ENCODE measurements at places on chromosomes 3 and 15.
A peak's percentile ranks its signal among the peaks of the same experiment; 100 is the strongest.

DNA sequence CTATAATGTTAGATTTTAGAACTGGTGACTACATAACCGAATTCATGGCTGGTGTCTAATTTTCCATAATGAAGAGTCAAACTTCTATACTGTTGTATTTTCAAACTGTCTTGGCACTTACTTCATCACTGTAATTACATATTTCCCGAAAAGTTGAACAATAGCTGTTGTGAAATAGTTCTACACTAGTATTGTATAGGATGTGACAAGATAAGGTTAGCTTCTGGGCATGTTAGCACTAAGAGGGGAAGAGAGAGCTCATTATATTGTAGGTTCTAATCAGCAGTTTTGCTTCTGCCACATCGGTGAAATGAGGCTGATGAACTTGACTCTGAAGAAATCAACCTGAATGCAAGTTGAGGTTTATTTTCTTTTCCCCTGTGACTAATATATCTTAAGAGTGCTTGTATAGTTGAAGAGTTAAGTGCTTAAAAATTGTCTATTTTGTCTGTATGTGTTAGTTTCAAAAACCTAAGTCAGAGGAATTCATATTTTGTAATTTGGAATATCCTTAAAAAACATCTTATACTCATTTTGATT, 8.9 kb downstream of the GYG1 start:
- no peak for DNase-seq

DNA sequence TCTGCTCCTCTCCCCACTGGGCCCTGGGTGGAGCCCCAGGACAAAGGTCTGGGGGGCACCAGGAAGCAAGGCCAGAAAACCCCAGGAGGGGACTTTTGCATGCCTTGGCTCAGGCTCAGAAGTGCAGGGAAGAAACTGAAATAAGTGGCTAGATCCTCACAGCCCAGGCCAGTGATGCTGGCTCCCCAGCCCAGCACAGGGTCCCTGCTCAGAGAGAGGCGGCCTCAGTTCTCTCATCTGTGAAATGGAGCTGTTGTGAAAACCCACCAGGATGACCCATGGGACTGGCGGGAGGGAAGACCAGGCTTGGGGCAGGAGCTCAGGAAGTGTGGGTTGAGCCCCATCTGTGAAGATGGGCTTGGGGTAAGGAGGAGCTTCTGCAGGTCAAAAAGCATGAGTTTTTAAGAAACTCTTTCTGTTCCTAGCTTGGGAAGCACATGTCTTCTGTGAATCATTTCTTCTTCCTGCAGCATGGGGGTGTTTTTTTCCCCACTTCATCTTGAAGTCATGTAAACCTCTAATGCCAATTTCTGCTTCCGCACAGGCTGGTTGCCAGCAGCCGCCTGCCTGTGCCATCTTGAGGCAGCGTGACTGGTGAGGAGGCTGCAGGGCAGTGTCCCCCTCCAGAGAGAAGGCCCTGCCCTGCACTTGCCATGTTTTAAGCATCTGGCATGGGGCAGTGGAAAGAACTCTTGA, 118.6 kb downstream of the SMAD6 start:
- DNase-seq = no peak

DNA sequence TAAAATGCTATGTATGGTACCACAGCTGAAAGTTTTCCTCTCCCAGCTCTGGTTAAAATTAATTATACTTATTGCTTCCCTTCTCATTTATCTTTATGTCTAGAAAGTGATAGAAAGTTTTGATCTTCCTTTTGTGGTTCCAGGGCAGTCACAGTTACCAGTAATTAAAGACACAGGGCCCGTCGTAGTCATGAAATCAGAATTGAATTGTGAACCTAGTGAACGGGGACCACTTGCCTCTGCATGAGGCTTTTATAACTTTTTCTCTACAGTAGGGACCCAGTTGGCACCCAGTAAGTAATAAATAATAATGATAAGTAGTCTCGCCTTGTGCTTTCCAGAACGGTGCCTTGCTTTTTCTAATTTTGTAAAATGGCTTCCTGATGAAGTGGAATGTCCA, 231.7 kb upstream of the SATB1 start:
- no peak for DNase-seq

GRCh38 chr15:68650901-68651709, 72.3 kb downstream of the CORO2B start:
- DNase-seq = no peak

- DNase-seq = no peak
Measured at GRCh38 chr3:69205385-69205784, 83.0 kb upstream of the LMOD3 start.

DNA sequence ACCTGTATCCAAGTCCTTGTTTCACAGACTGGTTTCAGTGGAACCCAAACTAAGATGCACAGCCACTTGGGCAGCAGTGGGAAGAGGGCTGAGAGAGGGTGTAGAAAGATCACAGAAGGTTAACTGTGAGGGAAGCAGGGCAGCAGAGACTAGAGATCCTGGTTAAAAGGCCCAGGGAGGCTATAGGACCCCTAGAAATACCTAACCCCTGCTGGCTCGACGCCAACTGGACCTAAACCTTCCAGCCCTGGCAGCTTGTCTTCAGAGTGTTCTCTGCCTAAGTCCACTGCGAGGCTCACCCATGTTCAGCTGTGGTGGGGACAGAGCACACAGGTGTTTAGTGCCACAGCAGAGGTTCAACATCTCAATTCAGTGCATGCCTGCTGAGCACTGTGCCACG, 96.5 kb downstream of the ZNF621 start:
- DNase-seq = no peak

DNA sequence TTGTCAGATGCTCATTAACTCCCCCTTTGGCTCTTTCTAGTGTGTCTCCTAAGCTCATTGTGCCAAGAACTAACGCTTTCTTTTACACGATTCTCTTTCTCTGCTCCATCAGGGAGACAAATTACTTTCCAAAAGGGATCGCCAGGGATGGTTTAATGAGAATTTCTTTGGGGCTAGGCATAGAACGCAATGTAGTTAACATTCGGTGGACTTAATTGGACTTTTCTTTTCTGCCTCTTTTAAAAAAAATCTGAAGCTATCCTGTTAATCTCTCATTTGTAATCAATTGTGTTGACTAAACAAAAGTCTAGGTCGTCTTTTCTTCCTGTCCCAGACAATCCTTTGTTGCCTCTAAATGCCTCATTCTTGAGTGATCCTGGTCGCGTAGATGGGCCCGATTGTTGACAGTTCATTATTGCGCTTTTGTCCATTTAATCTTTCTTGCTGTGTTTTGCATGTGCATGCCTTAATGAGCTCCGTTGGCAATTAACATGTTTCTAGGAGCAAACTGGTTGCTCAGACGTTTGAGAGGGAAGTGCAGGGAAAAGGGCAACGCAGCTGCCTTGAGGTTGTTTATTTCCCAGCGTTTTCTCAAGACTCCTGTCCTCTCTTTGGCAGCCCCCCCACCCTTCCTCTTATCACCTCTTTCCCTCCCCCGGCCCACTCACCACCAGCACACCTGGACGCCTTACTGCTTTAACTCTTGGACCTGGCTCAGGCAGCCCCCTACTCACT, 7.8 kb downstream of the FEZF2 start:
- DNase-seq = no peak

- no peak for DNase-seq
Measured at GRCh38 chr3:189288348-189289235, 116.8 kb downstream of the TPRG1 start.

GRCh38 chr15:29652595-29652994, 169.7 kb downstream of the TJP1 start:
- DNase-seq = no peak

DNA sequence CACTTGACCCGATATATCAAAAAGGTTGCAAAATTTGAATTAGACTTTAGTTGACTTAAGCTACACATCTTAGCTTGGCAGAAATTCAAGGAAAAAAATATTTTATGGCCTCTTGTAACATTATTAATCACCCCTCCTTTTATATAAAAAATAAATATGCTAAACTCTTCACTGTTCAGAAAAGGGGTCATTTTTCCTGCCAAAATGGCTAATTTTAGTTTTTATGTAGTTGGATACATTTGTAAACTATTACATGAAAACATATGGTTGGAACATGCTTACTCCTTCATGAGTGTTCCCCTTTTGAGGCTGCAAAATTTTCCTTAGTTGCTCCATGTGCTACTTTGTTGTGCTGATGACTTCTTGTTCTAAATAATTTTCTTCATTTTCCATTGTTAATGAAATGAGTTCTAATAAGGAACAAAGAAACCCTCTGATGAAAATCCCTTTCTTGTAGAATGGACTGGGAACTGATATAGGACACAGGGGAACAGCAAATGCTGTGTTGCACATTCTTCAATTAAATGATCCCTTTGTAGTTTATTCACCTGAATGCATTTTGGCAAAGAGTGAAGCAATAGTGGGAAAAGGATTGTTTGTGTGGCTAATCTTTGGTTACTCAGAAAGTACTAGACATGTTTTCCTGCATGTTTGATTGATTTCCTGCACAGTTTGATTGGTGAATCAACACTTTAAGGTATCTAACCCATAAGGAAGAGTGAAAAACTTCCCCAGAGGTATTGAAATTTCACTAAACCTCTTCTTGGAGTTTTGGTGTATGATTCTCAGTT, 349.3 kb downstream of the TIGIT start:
- DNase-seq = no peak

DNA sequence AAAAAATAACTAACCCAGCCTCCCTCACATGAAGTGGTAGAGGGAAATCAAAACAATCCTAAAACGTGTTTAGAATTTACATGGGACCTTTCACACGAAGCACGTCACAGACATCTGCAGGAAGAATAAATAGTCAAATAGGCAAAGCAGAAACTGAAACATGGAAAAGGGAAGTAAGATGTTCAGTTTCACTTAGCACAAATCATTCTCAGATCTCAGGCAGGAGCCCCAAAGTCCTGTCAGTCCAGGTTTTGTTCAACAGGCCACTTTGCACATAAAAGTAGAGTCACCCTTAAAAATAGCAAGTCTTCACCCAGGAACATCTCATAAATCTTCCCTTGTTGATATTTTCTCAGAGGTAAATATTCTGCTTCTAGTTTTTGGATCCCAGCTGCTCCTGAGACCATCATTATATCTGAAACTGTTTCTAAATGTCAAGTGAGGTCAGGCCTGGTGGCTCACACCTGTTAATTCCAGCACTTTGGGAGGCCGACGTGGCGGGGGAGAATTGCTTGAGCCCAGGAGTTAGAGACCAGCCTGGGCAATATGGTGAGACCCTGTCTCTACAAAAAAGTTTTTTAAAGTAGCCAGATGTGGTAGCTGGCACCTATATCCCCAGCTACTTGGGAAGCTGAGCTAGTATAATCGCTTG, 1.9 kb downstream of the RUBCN start:
- DNase-seq = no peak

DNA sequence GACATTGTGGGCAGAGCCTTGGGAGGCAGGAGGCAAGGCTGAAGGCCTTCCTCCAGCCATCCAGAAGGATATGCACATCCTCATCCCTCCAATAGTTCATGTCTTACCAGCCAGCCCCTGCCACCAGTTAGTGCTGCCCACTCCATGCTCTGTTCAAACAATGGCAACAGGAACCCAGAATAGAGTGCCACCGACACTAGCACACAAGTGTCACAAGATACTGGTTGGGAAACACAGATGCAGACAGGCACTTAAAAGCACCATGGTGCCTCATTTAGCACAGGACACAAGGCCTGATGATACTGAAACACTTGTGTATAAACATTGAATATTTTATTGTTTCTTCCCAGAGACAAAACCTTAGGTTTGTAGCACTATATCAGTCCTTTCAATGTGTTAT, 56.5 kb upstream of the MYO5C start:
- DNase-seq = no peak

DNA sequence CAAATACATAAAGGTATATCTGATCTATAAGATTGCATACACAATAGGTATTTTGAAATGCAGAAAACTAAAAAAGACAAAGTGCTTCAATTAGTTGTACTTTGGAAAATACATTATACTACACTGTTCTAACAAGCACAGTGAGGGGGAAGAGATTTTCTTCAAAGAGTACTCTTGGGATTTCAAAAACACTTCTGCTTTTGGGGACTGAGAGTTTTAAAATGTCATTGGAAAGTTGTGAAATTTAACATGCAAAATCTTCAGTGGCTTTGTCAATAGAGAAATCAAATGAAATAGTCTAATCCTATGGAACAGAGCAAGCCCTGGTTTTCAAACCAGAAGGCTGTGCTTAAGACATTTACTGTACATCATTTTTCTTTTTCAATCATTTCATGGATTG, 322.2 kb upstream of the SEMA6D start:
- DNase-seq = no peak

GRCh38 chr3:126469479-126469878, 6.2 kb downstream of the ZXDC start:
- no peak for DNase-seq

DNA sequence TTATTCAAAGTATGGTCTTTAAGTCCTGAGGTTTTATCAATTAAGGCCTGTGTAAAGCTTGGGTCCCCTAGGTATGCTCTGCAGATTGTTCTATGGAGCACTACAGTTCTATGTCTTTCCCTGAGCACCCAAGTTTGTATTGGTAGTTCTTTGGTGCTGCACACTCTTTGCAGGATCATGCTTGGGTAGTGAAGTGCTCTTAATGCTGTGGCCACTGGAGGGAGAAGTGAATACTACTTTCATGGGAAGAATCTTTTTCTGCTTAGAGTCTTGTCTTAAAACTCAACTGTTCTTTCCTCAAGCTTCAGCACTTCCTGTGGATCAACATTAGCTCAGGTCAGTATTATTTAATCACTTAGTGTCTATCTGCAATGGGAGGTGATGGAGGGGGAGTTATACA, 93.6 kb upstream of the CFAP20DC start:
- no peak for DNase-seq

GRCh38 chr3:132006605-132007204, 28.1 kb downstream of the CPNE4 start:
- DNase-seq = peak; percentile 13

DNA sequence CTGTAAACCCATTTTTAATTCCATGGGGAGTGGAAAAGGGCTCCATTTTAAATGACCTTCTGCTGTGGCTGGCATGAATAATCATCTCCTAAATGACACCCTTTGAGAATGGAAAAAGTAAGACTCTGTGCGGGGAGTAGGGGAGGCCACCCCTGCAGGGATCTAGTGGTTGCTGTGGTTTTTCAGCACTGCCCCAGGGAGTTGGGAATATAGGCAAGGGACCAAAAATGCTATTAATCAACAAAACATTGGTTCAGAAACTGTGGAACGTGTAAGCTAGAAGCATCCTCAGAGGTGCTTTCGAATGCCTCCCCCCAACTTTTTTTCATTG, 30.1 kb upstream of the ADAMTS7 start:
- no peak for DNase-seq

GRCh38 chr3:141602706-141603105, 115.9 kb downstream of the RASA2 start:
- DNase-seq = no peak

DNA sequence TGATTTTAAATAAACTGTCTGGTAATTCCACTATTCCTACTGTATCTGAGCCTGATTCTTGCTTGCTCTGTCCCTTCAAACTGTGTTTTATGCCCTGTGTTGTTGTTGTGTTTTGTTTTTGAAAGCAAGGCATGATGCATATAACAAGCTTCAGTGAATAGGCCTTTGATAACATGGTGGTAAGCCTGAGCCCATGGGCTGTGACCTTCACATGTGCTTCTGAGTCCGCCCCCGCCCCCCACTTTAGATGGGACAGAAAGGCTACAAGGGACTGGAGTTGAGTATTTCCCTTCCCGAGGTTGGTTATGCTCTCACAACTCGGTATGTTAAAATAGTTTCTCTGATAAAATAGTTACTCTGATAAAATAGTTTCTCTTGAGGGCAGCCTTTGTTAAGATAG, 119.0 kb upstream of the WNT7A start:
- no peak for DNase-seq

- peak; percentile 55 for DNase-seq
Measured at GRCh38 chr15:39583596-39584265, 2.9 kb downstream of the THBS1 start.

Measured in H4 (cell line).